ENCODE measurements at places on chromosomes 2 and 18.

- H3K36me3 ChIP-seq: no peaks in the 10 kb centered on the region
- peaks cover 15% of the 10 kb centered on the region for H3K4me1 ChIP-seq
- H3K4me3 ChIP-seq: no peak overlapping the region
- H3K27ac ChIP-seq: no peak overlapping the region
- DNase-seq: peak; percentile 74
- H3K27me3 ChIP-seq: no peaks in the 10 kb centered on the region
Observed at GRCh38 chr18:77062518-77063003, 70.0 kb downstream of the MBP start.

DNA sequence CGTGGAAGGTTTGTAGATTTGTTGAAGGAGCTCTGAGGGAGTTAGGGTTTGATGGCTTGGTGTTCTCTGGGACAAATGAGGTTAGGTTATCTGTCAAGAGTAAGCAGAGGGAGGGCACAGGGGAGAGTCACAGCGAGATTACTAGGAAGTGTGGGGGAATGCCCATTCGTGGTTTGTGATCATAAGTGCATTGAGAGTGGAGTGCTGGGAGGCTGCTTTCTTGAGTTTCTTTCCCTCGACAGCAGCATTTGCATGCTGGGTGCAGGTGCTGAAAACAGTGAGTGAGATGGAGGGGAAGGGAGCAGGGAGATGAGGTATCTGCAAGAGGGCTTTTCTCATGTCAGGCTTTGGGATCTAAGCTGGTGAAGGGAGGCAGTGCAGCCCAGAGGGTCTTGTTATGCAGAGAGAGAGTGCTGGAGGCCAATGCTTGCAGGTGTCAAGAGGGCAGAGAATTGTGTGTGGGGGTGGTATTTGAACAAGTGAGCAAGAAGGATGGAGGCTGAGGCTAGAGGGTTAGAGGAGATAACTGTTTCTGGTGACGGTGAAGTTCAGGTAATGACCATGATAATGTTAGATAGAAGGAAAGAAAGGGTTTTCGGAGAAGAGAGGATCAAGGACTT is 8.8 kb downstream of the RALB start:
- no peak for DNase-seq
- H3K27ac ChIP-seq: no peak overlapping the region
- no peak overlapping the region for H3K4me3 ChIP-seq
- H3K27me3 ChIP-seq: no peaks in the 10 kb centered on the region

DNA sequence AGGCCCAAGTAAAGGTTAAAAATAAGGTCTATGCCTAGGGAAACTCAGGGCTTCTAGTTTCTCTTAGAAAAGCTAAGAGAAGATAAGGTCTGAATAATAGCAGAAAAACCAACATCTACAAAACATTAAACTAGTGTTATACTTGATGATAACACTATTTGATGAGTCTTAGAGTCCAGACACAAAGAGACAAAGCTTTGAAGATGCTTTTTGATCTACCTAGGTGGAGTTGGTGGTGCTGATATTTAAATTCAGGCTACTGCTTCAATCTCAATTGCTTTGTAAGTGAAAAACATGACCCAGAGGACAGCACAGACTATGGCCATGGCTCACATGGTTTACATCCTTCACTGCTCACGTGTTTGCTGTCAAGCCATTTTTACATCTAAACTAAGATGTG is 11.7 kb upstream of the MFF start:
- H3K4me1 ChIP-seq: no peaks in the 10 kb centered on the region
- no peak overlapping the region for H3K27ac ChIP-seq
- H3K4me3 ChIP-seq: no peak overlapping the region
- H3K36me3 ChIP-seq: no peaks in the 10 kb centered on the region

- H3K27me3 ChIP-seq: no peaks in the 10 kb centered on the region
- no peaks in the 10 kb centered on the region for H3K36me3 ChIP-seq
- no peak overlapping the region for H3K4me3 ChIP-seq
Observed at GRCh38 chr2:235541838-235542549, 48.2 kb downstream of the AGAP1 start.

Measured in fibroblast of lung (primary cell).